Liver (tissue), 10 donors: ENCODE measurements at places on chromosomes 6 and 20. TPM values are rescaled to one million over a fixed set of nuclear protein-coding genes. Genes with fewer than 3 reads are reported as not detected.

- no peak for DNase-seq
Observed at GRCh38 chr6:47698342-47698787, at the start of gene ADGRF4. ADGRF4 (plus strand) TSS chr6:47698580; CDS start chr6:47707246, 8,666 bp downstream.

DNA sequence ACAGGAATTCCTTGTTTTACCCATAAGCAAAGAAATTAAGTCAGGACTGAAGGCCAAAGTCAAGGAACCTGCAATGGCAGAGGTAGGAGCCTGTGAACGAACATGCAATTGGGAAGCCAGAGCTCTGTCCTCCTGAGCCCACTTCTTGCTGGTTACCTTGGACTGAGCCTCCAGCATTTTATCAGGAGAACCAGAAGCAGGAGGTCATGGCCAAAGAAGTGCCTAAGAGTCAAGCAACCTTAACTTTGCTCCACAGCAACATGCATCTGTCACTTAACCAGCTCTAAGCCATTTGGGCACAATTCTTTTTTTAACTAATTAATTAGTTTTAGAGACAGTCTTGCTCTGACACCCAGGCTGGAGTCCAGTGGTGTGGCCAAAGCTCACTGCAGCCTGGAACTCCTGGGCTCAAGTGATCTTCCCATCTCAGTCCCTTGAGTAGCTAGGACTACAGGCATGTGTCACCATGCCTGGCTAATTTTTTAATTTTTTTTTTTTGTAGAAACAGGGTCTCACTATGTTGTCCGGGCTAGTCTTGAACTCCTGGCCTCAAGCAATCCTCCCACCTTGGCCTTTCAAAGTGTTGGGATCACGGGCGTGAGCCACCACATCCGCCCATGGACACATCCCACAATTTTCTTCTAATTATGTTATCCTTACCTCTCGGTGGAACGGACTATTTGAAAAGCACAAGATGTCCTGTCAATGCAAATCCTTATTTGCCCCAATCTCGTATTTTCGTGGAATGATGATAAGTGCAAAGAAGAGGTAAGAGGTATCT lies 334.2 kb downstream of the CD83 start:
- no peak for DNase-seq

FKBP1C gene
- 0.45 TPM for polyA plus RNA-seq

DNA sequence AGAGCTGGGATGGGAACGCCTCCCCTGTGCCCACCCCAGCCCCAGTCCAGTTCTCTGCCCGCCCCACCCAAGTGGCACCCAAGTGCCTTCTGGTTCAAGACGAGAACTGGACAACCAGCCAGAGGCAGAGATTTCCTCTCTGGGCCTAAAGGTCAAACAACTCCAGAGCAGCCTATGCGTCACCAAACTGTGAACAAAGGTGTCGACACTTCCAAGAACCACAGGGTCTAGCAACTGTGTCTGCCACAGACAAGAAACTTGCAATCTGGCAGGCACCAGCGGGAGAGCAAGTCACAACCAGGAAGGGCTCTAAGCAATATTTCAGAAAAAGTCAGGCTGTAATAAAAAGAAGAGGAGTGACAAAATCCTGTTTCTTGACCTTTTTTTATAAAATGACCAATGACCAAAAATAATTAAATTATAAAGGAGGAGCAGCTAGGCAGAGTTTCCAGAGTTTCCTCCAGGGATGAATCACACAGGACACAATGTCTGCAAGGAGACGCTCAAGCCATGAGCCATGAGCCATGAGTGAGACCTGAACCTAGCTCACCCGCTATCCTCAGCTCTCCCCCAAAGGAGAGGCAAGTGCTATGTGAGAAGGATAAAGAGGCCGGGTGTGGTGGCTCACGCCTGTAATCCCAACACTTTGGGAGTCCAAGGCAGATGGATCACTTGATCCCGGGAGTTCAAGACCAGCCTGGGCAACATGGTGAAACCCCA lies 11.1 kb downstream of the EDEM2 start:
- no peak for DNase-seq

DNA sequence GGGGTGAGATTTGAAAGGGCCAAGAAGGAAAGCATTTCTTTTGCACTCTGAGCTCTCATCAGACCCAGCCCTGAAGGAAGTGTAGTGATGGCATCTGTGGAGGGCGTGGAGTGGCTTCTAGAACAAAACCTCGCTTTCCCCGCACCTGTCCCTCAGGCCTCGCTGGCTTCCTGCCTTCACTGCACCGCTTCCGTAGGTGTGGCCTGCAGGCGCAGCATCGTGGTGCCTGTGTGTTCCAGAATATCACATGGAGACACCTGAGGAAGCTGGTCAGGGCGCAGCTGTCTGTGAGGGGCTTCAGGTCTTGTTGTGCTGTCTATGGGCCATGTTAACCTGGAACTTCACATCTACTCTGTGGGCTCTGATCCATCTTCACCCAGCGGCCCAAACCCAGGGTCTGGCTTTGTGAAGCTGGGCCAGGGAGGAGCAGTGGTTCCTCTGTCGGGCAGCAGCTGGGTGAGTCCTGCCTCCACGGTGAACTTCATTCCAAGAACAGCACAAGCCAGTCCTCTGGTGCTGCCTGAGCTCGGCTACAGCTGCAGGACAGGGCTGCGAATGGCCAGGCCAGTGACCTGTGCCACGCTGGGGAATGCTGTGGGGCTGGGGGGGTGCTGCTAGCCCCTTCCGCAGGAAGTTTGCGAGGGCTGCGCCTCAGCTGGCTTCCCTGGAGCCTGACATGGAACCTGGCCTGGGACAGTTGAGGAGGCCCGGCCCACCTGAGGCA lies 40.9 kb downstream of the DSTN start:
- DNase-seq, result no peak

HS3ST5 gene
- polyA plus RNA-seq, result not detected

- peak; percentile 9 for DNase-seq
Observed at GRCh38 chr20:24379484-24379927, 89.9 kb upstream of the SYNDIG1 start.

GRCh38 chr6:3128356-3129108 lies 10.0 kb downstream of the BPHL start:
- DNase-seq, result no peak

- no peak for DNase-seq
Observed at GRCh38 chr6:110778333-110778732, 36.9 kb downstream of the CDK19 start.

SPATA25 gene
- polyA plus RNA-seq, result 0.43 TPM

DNA sequence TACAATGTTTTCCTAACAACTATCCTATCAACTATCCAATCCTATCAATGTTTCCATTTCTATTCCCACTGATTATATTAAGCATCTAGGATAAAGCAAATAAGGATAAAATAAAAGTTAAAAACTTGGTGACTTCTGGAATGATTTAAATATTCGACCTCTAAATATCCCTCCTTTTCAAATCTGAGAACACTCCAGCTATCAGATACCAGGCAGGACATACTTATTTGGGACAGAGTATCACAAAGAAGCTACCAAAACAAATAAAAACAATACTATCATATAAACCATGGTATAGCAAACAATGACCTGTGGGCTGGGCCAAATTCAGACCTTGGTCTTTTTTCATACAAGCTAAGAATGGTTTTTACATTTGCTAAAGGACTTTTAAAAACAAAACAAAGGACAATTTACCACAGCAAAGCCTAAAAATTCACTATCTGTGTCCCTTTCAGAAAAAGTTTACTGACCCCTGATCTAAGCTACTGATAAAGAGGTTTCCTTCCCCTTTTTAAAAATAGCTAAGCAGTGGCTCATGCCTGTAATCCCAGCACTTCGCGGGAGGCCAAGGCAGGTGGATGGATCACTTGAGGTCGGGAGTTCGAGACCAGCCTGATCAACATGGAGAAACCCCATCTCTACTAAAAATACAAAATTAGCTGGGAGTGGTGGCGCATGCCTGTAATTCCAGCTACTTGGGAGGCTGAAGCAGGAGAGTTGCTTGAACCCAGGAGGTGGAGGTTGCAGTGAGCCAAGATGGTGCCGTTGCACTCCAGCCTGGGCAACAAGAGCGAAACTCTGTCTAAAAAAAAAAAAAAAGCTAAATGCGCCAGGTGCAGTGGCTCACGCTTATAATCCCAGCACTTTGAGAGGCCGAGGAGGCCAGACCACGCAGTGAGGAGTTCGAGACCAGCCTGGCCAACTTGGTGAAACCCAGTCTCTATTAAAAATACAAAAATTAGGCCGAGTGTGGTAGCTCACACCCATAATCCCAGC lies 6.0 kb downstream of the NUP153 start:
- no peak for DNase-seq
